Ovary (tissue), 10 donors: ENCODE measurements at places on chromosomes 5 and 9. TPM values are rescaled to one million over a fixed set of nuclear protein-coding genes. Genes with fewer than 3 reads are reported as not detected.

GRCh38 chr9:2624051-2624682, 2.6 kb downstream of the VLDLR start:
- peak overlapping the region; percentile 91 for H3K27ac ChIP-seq
- DNase-seq, result no peak
- no peaks in the 10 kb centered on the region for H3K36me3 ChIP-seq
- H3K4me3 ChIP-seq, result peak overlapping the region; percentile 86
- peaks cover 11% of the 10 kb centered on the region for H3K4me1 ChIP-seq

- no peaks in the 10 kb centered on the region for H3K36me3 ChIP-seq
- no peak overlapping the region for H3K4me3 ChIP-seq
- no peak overlapping the region for H3K27ac ChIP-seq
Measured at GRCh38 chr5:42168091-42168670, 243.1 kb downstream of the FBXO4 start.

DNA sequence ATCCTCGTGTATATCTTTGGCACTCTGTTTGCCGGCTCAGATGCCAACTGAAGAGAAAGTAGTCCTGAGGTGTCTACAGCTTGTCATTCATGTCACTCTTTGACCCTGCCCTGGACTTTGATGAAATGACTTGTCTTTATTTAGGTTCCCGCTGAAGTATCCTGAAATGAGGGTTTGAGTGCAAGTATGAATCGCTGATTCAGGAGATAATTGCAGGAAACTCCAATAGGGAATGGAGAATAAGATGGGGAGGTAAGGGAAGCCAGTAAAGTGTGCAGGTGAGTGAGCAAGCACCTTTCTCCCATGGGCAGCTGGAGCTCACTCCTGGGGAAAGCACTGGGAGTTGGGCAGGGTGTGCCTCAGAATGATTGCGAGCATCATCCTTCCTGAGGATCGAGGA, 50.3 kb upstream of the ZFR start:
- H3K27me3 ChIP-seq, result no peaks in the 10 kb centered on the region
- H3K27ac ChIP-seq, result no peak overlapping the region
- no peaks in the 10 kb centered on the region for H3K4me1 ChIP-seq
- no peaks in the 10 kb centered on the region for H3K36me3 ChIP-seq
- no peak for DNase-seq

GRCh38 chr5:19770396-19770795, 217.6 kb downstream of the CDH18 start:
- no peak overlapping the region for H3K4me3 ChIP-seq

DNA sequence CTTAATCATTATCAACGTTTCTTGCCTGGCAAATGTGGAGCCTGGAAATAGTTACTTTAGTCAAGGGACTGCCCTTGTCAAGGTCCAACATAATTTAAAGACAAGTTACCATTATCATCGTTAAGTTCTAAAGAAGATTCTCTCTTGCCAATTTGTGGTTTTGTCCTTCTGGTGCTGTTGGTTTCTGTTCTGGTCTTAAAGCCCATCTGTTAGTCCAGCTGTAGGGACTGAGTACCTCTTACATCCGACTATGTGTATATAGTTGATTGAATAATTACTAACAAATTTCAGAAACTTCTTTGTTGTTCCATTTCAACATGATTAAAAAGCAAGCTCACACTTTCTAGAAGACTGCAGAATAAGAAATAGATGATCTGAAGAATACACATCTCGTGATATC, 1854.9 kb downstream of the MAT2B start:
- H3K27me3 ChIP-seq, result no peaks in the 10 kb centered on the region
- no peaks in the 10 kb centered on the region for H3K36me3 ChIP-seq
- DNase-seq, result no peak

DNA sequence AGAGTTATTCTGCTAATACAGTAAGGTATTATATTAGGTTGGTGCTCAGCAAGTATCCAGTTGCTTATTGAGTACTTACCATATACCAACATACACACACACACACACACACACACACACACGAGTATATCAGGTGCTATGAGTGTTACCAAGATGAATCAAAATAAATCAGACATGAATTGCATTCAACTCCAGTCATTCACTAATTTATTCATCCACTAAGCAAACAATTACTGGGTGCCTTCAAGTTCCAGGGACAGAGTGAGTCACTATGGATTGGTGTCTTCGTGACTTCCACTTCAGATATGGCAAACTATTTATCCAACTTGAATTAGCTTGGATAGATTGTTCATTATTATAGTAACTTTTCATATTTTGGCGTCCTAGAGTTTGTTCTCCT, 140.7 kb upstream of the SLC44A1 start:
- DNase-seq, result no peak
- H3K4me1 ChIP-seq, result no peaks in the 10 kb centered on the region
- H3K27me3 ChIP-seq, result no peaks in the 10 kb centered on the region
- H3K4me3 ChIP-seq, result no peak overlapping the region

- H3K27me3 ChIP-seq, result no peaks in the 10 kb centered on the region
- no peak for DNase-seq
- no peak overlapping the region for H3K4me3 ChIP-seq
- no peaks in the 10 kb centered on the region for H3K4me1 ChIP-seq
Measured at GRCh38 chr5:102421647-102422046, 77.2 kb downstream of the SLCO6A1 start.

- no peaks in the 10 kb centered on the region for H3K27me3 ChIP-seq
- DNase-seq, result no peak
- no peak overlapping the region for H3K27ac ChIP-seq
- peaks cover 10% of the 10 kb centered on the region for H3K4me1 ChIP-seq
- no peaks in the 10 kb centered on the region for H3K36me3 ChIP-seq
- no peak overlapping the region for H3K4me3 ChIP-seq
Measured at GRCh38 chr9:679462-679861, 162.0 kb upstream of the DMRT1 start.

DNA sequence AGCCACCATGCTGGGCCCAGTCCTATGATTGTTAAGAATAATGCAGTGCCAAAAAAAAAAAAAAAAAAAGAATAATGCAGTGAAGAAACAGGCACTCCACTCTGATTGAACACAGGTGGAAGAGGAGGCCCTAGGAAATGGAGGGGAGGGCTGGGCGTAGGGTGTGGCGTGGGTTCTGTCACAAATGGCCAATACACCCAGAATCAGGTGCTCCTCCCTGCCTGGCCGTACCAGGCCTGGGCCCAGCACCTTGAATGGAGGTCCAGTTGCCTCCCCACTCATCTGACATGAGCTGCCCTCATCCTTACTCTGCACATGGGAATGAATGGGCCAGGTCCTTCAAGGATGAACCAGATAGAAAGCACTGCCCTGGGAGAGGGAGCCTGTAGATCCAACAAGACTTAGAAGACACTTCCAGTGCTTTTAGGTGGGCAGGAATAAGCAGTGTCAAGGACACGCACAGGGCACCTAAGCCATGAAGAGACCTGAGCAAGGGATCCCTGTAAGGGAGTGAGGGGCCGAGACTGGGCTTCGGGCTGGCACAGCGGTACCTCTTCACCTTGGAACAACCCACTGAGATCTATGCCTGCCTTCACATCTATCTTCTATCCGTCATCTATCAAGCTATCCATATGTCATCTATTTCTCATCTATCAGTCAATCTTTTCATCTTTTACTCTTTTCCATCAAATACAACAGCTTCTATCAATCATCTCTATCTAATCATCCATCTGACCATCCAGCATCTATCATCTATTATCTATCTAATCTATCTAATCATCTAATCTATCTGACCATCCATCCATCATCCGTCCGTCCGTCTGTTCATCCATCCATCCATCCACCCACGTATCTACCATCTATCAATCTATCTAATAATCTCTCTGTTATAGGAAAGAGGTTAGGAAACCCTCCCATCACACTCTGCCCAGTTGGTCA, 15.9 kb downstream of the NINJ1 start:
- H3K4me1 ChIP-seq, result peaks cover 16% of the 10 kb centered on the region
- no peak overlapping the region for H3K27ac ChIP-seq
- H3K36me3 ChIP-seq, result no peaks in the 10 kb centered on the region
- H3K4me3 ChIP-seq, result no peak overlapping the region
- DNase-seq, result peak; percentile 13

DNA sequence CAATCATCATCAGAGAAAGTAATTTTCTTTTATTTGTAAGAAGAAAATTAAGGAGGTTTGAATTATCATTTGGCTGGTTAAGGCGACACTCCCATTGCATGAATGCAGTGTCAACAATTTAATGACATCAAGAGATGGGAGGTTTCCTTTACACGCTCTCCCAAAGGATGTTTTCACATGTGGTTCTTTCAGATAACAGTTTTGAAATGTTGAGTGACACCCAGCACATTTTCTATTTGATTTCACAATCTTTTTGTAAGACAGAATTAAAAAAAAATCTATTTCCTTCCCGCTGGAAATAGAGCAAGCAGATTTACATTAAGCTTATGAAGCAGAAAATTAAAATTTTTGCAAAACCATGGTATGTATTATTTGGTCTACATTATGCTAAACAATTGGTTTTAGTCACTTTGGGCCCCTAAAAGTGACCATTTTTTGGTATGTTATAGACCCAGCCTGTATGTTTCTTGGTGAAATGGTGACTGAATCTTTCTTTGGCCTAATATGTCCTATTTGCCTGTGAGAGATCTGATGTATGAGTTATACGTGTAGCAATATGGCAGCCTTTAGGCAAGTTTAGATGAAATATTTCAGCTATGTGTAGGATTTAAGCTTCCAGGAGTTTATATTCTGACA, 18.9 kb upstream of the ANKRD55 start:
- H3K4me3 ChIP-seq, result no peak overlapping the region
- H3K4me1 ChIP-seq, result no peaks in the 10 kb centered on the region
- H3K36me3 ChIP-seq, result no peaks in the 10 kb centered on the region
- H3K27ac ChIP-seq, result no peak overlapping the region

The ANKRD31 gene
- total RNA-seq, result 0.40 TPM

The MSMP gene
- total RNA-seq, result 0.40 TPM

The WNK2 gene
- total RNA-seq, result 10.5 TPM

The FAXDC2 gene
- total RNA-seq, result 38.3 TPM

The IL9 gene
- not detected for total RNA-seq

The SNCB gene
- not detected for total RNA-seq
